ENCODE measurements at places on chromosomes 3 and 15.

GRCh38 chr3:196207833-196208607, 3.2 kb downstream of the ZDHHC19 start:
- DNase-seq = no peak

GRCh38 chr15:99324082-99324620, 72.9 kb downstream of the LRRC28 start:
- DNase-seq = no peak

DNA sequence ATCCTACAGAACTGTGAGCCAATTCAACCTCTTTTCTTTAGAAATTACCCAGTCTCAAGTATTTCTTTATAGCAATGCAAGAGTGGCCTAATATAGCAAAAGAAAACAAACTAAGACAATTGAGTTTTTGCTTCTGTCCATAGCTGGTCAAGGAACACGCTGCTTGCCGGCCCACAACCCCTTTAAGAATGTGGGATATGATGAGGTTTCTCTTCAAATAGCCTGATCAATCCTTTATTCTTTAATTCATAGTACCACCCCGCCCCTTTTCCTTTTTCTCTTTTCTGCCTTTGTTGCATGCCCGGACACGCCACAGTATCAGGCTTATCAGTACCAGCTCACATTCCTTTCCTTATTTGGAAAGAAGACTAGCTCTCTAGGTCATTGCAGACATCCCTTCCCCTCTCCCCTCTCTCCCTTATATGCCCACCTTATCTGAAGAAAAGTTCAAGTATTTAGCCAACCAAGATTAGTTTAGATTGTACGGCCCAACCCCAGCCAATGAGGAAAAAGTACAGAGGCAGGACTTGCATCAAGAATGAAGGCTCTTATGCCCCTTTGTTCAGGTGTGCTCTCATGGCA, 404.5 kb downstream of the OCA2 start:
- DNase-seq = no peak

- DNase-seq = no peak
These were observed 65.2 kb downstream of the MYLK start for GRCh38 chr3:123818921-123819429.

- DNase-seq = no peak
These were observed 275.0 kb downstream of the XXYLT1 start for GRCh38 chr3:194995922-194996321.
